ENCODE measurements at places on chromosomes 2 and 18. TPM values are rescaled to one million over a fixed set of nuclear protein-coding genes. Genes with fewer than 3 reads are reported as not detected.

DNA sequence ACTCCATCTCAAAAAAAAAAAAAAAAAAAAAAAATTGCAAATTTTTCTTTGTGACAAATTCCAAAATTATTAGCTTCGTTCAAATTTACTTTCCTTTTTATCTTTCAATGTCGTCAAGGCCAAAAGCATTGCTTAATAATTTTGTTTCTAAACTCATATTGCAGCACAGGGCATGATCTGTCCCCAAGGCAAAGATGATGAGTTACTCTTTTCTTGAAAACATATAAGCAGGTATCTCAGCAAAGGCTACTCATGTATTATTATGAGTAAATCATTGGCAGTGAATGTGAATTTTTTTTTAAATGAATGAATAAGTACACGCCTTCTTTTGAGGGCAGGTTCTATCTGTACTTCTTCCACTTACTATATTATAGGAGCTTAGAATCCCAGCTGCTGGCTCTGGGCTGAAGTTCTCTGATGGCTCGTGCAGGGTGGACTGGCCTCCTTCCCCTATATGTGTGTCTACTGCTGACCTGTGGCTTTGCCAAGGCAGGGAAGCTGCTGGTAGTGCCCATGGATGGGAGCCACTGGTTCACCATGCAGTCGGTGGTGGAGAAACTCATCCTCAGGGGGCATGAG, at the start of gene UGT1A7:
Gene UGT1A7 (plus strand): TSS at position 381 of the 579 bp plus-strand sequence. CDS start 37 bp downstream, at position 418.
- no peak for DNase-seq

- DNase-seq, result no peak
Measured at GRCh38 chr2:122856696-122857095, 1101.2 kb downstream of the TSN start.

GRCh38 chr2:64105670-64106461, 38.4 kb downstream of the PELI1 start:
- no peak for DNase-seq

- DNase-seq, result no peak
Measured at GRCh38 chr2:20226152-20226545, 1.2 kb upstream of the SDC1 start.

DNA sequence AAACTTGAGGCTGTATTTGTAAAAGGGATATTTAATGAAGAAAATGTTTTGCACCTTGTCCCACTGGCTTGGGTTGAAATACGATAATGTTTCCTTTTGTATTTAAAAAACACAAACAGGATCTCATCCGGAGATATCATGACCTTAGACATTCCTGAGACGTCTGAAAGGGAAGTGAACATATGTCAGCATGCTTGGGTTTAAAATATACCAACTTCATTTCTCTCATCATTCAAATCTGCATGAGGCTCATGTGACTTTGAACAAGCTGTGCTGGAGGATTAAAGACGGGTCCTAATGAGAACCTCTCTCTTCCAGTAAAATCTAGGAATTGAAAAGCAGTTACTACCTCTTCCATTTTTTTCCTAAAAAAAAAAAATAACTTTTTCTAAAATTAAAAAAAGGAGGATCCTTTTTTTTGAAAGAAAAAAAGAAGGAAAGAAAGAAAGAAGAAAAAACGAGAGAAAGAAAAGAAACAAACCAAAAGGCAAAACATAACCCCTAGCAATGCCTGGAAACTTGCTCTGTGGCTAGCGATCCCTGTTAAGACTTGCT, 106.8 kb upstream of the ZFP36L2 start:
- no peak for DNase-seq

- DNase-seq, result no peak
Measured at GRCh38 chr2:168424112-168424951, 31.7 kb upstream of the CERS6 start.

- no peak for DNase-seq
Measured at GRCh38 chr2:1778566-1778965, 34.3 kb upstream of the PXDN start.

DNA sequence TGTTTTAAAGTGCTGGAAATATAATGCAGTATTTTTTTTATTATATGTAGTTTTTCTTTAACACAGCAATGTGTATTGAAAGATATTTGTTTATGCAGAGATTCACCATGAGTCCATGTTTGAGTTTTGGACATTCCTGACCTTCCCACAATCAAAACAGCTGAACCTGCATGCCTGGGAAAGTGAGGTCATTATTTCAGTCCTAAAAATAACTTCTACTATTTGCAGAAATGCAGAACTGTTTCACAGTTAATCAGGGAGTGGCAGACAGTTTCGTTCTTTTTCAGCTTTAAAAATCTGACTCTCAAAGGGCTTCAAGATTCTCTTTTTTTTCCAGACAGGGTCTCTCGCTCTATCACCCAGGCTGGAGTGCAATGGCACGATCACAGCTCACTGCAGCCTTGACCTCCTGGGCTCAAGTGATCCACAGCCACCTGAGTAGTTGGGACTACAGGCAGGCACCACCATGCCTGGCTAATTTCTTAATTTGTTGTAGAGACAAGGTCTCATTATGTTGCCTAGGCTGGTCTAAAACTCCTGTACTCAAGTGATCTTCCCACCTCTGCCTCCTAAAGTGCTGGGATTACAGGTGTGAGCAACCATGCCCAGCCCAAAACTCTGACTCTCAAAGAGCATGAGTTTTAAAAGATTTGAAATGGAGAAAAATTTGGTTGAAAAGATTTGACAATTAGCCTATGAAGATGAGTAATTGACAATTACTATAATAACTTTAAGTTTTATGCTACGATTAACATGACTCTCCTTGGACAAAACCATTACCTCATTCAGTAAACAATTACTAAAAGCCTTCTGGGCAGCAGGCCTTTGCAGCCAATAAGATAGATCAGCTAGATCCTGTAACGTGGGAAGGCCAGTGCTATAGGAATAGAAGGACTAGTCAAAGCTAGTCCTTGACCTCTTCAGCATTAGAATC, 5.0 kb upstream of the MYL12B start:
- no peak for DNase-seq

DNA sequence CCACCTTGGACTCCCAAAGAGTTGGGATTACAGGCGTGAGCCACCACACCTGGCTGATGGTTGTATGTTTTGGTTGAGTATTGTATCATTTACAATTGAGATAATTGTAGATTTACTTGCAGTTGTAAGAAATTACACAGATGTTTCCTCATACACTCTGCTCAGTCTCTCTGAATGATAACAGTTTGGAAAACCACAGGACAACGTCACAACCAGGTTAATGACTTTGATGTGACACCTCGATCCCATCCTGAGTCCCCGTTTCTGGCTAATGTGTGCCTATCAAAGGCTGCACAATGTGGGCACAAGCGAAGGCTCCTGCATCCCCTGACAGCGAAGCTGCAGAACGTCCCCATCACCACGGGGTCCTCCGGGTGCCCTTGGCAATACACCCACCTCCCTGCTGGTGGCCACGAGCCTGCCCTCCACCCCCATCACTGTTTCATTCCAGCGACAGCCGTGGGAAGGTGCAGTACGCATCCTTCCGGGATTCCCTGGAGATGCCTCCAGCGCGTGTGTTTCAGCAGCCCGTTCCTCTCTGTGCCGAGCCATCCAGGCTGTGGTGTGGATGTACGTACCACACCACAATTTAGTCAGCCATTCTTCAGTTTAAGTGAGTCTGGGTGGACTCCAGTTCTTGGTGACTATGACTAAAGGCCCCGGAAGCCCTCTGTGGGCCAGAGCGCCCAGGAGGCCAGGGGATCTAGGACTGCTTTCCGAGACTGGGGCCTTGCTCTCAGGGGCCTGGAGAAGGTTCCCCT, 4.3 kb upstream of the PDCD1 start:
- DNase-seq, result no peak

DNA sequence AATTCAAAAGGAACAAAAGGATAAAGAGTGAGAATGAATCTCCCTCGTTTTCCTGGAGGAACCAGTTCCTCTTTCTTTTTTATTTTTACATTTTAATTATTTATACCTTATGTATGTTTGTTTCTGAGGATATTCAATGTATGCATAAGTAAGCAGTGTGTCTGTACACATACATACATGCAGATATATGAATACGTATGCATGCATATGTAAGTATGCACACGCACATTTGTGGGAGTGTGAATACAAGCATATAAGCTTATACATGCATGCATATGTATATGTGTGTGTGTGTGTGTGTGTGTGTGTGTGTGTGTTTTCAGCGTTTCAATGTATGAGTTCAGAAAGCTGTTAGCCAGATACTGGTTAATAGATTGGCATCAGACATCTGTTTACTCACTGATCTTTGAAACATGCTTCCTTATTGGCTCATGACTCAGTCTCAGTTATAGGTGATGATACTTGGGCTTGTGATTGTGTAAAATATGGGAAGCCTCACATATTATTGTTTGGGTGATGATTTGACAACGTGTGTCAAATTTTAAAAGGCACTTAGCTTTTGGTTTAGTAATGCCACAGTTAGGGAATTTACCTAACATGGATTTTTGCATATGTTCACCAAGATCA, 279.7 kb upstream of the TRIB2 start:
- DNase-seq, result no peak

DNA sequence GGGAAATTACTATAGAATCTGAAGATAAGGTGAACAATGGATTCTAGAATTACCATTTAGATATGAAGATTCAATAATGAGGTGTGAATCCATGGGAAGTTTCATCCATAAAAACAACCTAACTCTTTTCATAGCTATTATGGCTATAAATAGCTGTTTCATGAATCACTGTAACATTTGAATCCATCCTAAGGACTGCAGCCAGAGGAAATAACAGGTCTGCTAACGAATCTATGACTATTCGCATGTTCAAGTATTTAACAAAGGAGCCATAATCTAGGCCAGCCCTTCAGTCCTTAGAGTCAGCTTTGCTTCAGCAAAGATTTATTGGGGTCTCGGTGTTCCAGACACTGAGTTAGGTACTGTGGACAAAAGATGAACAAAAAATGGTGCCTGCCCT, 87.1 kb downstream of the MYOM1 start:
- no peak for DNase-seq

DNA sequence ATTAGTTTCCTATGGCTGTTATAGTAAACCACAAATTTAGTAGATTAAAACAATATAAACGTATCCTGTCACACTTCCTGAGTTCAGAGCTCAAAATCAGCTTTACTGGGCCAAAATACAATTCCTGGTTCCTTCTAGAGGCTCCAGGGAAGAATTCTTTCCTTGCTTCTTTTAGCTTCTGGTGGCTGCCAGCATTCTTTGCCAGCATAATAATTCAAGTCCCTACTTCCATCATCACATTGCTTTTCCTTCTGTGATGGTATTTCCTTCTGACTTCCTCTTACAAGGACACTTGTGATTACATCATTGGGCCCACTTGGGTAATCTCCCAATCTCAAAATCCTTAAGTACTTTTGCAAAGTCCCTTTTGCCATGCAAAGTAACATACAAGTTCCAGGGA, 40.6 kb downstream of the MOB4 start:
- no peak for DNase-seq

GRCh38 chr2:36902385-36903120, 63.8 kb downstream of the STRN start:
- no peak for DNase-seq

DNA sequence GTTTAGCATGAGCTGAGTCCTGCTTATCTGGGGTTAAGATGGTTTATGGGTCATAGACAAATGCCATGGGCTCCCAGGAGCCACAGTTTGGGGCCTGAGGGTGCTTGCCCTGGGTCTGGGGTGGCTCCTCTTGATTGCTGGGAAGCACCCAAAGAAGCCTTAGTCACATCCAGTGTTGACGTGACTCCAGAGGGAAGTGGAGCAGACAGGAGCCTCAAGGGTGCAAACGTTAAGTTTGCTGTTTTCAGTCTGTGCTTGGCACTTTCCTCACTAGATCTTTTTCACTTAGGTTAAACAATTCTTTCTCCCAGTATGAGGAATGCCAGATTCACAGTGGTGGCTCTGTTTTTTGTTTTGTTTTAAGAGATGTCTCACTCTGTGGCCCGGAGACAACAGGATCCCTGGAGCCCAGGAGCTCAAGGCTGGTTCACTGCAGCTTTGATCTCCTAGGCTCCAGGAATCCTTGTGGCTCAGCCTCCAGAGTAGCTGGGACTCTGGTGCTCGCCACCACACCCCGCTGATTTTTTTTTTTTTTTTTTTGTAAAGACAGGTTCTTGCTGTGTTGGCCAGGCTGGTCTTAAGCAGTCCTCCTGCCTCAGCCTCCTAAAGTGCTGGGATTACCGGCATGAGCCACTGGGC, 251.3 kb downstream of the FAM210A start:
- no peak for DNase-seq

DNA sequence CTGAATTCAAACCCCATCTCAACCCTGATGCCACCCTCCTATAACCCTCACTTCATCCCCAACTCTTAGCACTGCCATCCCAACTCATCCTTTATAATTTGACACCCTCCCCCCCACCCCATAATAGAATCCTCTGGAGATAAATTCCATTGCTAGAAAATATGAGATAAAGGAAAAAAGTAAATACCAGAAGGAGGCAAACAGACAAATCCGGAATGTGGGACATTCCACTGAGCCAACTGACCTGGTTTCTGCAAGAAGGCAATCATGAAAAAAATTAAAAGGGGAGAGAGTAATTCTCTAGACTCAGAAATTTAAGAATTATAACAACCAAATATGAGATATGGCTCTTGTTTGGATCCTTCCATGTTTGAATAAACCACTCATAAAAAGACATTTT, 132.4 kb downstream of the CYP26B1 start:
- no peak for DNase-seq

- no peak for DNase-seq
Measured at GRCh38 chr2:98028101-98028561, 32.4 kb upstream of the TMEM131 start.

DNA sequence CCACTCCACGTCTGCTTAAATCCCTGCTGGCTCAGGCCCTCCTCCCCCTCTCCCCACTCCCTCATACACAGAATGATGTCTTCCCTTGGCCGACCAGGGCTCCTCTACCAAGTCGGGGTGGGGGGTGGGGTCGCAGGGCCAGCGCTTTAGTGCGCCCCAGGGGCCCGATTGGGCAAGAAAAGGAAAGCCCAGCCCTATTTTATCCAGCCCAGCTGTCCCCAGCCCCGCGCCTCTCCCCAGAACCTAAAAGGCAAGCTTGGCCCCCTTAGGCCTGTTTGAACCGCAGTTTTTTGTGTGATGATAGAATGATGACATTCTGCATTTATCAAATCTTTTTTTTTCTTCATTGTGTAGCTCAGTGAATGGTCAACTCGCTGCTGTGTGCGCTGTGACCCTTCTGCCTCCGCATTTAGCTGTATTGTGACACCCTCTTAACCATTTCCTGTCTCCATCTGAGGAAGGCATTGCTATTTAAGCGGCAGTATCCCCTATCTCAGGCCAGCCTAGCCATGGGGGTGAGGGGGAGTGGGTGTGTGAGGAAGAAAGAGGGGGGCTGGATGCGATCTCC, 231.4 kb downstream of the HAUS1 start:
- DNase-seq, result no peak

The POTEI gene
- 0.10 TPM for total RNA-seq

The HOXD13 gene
- total RNA-seq, result not detected

The KRTCAP3 gene
- 22.4 TPM for total RNA-seq

The CLEC4F gene
- total RNA-seq, result not detected

The CFC1 gene
- total RNA-seq, result 0.34 TPM

The ORMDL1 gene
- 58.4 TPM for total RNA-seq

The ZC3H8 gene
- total RNA-seq, result 92.2 TPM

The SLC16A14 gene
- 5.5 TPM for total RNA-seq

The IL18RAP gene
- 8.4 TPM for total RNA-seq

The GPR39 gene
- 45.9 TPM for total RNA-seq

The GTF2A1L gene
- total RNA-seq, result not detected
